ENCODE measurements at places on chromosomes 13 and 19.

- DNase-seq = no peak
Measured at GRCh38 chr13:85772367-85772766, 26.9 kb downstream of the SLITRK6 start.

DNA sequence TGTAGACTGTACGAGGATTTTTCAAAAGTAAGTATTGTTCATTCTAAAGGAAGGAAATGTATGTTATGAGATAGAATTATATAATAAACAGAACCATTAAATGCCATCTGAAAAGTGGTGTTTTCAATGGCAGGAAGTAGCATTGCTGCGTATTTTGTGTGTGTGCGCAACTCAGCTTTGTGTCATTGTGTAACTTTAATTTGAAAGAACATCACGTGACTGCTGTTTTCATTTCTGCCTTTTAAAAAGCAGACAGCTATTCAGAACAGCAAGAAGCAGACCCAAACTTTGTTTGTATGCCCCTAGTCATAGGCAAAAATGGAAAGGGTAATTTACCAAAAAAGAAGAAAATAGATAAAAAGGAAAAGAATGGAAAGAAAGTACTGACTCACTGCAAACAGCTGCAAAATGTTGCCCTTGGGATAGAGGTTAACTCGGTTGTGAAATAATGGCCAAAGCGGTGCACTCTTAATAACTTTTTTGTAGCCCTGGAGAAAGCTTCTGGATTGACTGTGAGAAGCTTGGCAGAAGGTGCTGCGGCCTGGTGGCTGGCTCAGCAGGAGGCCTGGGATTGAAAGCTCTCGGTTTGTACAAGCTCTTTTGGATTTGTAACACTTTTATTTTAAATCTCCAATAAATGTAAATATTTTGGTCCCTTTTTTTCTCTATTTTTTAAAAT, 97.3 kb downstream of the GGACT start:
- peak; percentile 29 for DNase-seq

GRCh38 chr19:19006213-19006612, 27.1 kb downstream of the SUGP2 start:
- DNase-seq = no peak

- DNase-seq = no peak
Measured at GRCh38 chr13:19158526-19159174, 23.0 kb downstream of the TUBA3C start.

GRCh38 chr19:10568062-10568825, 535 bp downstream of the CDKN2D start:
- DNase-seq = no peak

GRCh38 chr13:41156620-41157019, 24.0 kb upstream of the KBTBD6 start:
- no peak for DNase-seq

DNA sequence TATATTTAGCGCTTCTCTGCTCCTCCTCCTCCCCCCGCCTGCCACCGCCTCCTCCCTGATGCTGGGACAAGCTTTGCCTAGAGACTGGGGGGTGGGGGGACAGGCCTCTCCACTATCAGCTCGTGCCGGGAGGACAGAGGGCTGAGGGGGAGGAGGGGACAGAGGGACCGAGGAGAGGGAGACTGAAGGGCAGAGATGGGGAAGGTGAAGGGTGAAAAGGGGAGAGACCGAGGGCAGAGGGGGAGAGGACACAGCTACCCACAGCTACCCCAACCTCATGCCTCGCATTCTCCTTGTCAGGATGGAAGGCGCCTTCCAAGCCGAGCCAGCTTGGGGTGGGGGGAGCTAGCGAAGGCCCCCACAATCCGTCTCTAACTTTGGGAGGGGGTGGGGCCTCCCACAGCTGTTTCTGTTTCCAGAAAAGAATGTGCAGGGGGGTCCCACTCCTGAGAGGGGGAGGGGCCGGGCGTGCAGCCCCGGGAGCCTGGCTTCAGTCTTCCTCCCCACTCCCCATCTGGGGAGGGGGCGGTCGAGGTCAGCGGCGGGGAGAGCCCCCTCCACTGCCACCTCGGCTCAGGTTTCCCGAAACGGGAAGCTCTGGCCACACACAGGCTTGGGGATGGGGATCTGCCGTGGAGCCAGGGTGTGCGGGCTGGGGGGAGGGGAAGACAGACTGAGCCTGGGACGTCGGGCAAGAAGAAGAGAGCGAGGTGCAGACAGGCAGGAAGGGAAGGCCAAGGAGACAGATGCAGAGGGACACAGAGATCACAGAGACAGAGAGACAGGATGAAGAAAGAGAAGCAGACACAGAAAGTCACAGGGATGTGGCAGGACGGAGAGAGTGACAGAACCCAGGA, 1.6 kb downstream of the DACT3 start:
- no peak for DNase-seq

All from gastrocnemius medialis (tissue), 4 donors.